ENCODE measurements at places on chromosomes 13 and 19. TPM values are rescaled to one million over a fixed set of nuclear protein-coding genes. Genes with fewer than 3 reads are reported as not detected.

Gene RAP2A
- total RNA-seq: 17.8 TPM

Gene CILP2
- not detected for total RNA-seq

Gene UBE2L5
- not detected for total RNA-seq

- H3K4me3 ChIP-seq: no peak overlapping the region
- H3K27me3 ChIP-seq: no peaks in the 10 kb centered on the region
- DNase-seq: no peak
- H3K4me1 ChIP-seq: no peaks in the 10 kb centered on the region
- no peaks in the 10 kb centered on the region for H3K36me3 ChIP-seq
These were observed 335.2 kb downstream of the MYO16 start for GRCh38 chr13:108964606-108965005.

DNA sequence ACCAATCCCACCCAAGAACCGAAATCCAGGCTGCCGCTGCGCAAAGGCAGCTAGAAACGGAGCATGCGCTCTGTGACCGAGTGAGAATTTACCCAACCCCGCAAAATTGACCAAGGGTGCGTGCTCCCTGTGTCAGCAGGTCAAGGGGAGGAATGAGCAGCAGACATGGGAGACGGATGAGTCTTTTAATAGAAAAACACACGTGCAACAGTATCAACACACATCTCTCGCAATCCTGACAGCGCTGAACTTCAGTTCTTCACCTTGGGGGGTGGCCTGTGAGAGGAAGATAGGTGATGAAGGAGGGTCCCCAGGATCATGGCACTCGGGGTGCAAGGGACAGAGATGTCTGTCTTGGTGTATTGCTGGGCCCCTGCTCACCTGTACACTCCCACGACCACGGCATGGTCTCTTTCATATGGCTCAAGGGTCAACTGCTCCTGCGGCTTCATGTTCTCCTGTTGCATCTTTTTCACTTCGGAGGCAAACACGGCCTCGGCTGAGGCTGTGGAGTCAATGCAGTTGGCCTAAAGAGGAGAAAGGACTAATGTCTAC lies 402 bp upstream of the DYRK1B start:
- H3K4me3 ChIP-seq: peak overlapping the region; percentile 98
- DNase-seq: no peak
- H3K27ac ChIP-seq: peak overlapping the region; percentile 87
- H3K36me3 ChIP-seq: peaks cover 70% of the 10 kb centered on the region

GRCh38 chr13:81929988-81930387 lies 1589.1 kb upstream of the SPRY2 start:
- no peaks in the 10 kb centered on the region for H3K4me1 ChIP-seq
- H3K27ac ChIP-seq: no peak overlapping the region
- no peaks in the 10 kb centered on the region for H3K27me3 ChIP-seq
- DNase-seq: no peak

All from upper lobe of left lung (tissue), 6 donors.